NCI-H510A (cell line): ENCODE measurements at places on chromosomes 3 and 15.

DNA sequence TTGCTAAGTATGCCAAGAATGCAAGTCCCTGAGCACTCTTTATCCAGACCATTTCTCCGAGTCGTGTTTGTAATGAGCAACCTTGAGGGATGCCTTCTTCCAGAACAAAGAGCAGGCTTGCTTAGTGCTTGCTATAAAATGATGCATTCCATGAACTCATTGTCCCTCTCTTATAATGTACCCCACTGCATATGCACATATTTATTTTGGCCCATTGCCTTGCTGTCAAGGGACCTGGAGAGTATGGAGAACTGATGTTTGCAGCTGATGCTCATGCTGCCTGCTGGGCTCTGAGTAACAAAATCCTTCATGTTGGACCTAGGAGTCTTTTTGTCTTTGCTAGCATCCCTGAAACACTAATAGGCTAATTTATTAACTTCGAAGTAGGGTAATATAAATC lies 97.8 kb upstream of the AADACL2 start:
- DNase-seq: no peak

DNA sequence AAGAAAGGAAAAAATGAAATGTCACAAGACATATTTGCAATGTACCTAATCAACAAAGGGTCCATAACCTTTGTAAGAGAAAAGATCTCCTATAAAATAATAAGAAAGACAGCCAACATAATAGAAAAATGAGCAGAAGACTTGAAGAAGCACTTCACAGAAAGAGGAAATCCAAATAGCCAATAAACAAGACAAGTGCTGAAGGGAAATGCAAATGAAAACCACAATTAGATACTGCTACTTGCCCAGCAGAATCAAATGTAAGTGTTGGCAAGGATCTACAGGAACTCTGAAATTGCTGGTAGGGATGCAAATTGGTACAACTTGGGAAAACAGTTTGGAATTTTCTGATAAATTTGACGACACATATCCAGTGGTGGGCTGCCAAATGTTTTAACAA lies 15.1 kb upstream of the TOPAZ1 start:
- DNase-seq: no peak

DNA sequence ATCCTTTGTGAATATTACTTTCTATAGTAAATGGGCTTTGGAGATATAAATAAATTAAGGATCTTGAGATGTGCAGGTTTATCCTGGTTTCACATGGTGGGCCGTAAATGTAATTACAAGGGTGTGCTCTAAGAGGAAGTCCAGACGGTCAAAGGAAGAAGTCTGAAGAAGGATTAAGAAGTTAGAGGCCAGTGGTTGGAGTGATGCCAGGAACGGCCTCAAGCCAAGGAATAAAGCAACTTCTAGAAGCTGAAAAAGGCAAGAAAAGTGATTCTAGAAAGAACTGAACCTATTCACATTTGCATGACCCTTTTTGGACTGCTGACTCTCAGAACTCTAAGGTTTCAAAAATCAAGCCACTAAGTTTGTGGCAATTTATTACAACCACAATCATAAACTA lies 981.3 kb upstream of the ALCAM start:
- DNase-seq: no peak

- no peak for DNase-seq
These were observed 124.0 kb upstream of the WNT5A start for GRCh38 chr3:55611121-55611520.

DNA sequence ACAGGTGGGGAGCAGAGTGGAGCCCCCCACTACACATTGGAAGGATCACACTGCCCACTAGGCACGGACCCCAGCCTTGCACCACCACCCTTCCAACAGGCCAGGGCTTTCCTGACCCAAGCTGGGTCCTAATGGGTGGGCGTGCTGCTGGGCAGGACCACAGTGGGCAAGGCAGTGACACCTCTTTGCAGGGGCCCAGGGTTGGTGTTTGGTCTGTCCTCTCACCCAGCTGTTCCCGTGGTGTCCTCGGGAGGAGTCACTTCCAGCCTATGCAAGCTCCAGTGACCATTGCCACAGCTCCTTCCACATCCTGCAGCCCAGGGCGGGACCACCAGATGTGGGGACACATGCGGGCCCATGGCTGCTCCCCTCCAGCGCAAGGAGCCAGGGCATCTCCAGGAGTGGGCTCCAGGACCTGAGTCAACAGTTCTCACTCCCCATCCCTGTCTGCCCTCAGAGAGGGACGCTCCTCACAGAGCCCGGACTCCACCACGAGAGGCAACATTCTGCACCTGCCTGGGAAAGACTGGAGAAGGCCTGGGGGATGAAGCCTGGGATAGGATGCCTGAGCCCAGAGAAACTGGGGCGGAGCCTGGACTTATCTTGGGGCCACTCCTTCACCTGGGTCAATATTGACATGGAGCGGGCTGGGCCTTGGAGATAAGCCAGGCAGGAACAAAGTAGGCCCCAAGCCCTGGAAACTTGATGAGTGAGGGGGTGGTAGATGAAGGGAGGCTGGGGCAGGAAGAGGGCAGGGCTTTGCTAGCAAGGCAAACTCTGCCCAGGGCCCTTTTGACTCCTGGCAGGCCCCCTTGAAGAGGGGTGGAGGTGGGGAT lies 3.9 kb upstream of the VILL start:
- DNase-seq: peak; percentile 82

GRCh38 chr3:8204853-8205650 lies 296.6 kb upstream of the LMCD1 start:
- DNase-seq: no peak

DNA sequence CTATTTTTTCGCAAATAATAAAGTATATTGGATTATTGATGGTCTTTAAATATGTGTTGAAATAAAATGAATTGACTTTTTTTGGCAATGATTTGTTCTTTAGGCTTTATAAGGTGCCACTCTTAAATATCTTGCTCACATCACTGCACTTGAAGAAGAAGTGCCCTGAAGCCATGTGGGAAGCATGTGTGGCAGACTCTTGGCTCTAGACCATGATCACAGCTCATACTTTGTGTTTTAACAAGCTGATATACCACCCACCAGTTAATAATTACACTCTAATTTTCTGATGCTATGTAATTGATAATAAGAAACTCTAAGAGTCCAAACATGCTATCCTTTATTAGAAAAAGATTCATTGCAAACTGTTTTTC lies 52.1 kb upstream of the TGFBR2 start:
- DNase-seq: no peak

DNA sequence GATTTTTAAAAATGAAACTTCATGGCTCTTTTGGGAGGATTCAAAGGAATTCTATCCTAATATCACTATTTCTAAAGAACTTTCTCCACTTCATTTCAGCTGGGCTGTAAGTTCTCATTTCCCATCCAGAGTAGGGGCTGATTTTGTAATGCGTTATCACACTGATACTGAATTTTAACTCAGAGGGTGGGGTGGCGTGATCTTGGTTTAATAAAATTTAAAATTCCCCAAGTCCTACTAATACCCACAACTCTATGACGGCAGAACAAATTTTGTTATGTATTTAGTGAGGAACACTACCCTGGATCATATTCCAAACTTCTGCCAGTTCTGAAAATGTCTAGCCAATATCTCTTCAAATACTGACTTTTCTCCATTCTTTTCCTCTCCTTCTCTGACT lies 92.7 kb downstream of the ASB7 start:
- DNase-seq: no peak

- DNase-seq: no peak
These were observed 38.6 kb upstream of the TJP1 start for GRCh38 chr15:29860872-29861271.
